ENCODE measurements at places on chromosomes 13 and 19.
A peak's percentile ranks its signal among the peaks of the same experiment; 100 is the strongest.

DNA sequence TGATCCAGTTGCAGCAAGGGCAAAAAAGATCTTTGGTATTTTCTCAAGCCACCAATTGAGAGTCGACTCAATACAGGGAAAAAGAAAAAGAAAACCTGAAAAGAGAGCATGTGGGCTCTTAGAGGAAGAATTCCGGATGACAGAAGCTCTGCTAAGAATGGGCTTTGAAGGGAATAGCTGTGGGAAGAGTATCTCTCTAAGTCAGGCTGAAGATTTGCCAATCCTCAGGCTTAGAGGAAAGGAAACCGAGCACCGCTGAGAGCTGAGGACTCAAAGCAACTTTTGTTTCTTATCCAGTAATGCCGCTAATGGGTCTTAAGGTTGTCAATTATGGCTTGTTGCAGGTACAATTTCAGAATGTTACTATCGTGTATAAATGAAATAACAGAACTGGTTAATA is 166.4 kb downstream of the EFNB2 start:
- DNase-seq, result no peak

- no peak for DNase-seq
These were observed 221.6 kb downstream of the NBEA start for GRCh38 chr13:35163674-35164073.

DNA sequence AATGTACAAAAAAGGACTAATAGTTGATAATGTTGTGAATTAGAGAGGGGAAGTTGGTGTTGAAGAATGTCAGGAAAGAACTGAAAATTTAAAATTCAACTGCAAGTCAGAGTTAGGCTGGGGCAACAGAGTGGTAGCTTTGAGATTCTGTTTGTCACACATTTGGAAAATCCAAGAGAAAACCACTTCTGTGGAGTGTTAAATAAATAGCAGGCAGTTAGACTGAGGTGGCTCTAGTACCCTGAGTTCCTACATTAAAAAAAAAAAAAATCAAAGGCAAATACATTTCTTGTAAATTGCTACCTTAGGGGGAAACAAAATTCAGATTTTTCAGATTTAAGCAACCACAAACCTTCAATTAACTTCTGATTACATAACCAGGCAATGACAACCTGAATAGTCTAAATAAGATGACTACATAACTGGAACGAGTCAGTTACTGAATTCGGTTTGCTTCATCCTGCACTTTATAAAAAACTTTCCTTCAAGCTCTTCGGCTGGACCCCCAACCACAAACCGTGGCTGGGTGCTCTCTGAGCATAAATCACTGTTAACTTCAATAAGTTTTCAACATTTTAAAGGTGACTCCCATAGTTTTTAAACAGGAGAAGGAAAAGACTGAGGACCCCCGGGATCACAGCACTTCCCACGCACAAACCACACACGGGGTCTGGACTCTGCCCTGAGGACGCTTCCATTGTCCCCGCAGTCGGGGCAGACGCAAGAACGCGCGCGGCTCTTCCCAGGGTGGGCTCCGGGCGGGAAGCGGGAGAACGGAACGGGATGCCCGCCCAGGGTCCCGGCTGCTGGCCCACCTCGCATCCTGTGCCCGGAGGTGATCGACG is 725 bp downstream of the ZNF682 start:
- DNase-seq, result no peak

GRCh38 chr19:13425151-13425550 is 81.1 kb downstream of the CACNA1A start:
- no peak for DNase-seq

DNA sequence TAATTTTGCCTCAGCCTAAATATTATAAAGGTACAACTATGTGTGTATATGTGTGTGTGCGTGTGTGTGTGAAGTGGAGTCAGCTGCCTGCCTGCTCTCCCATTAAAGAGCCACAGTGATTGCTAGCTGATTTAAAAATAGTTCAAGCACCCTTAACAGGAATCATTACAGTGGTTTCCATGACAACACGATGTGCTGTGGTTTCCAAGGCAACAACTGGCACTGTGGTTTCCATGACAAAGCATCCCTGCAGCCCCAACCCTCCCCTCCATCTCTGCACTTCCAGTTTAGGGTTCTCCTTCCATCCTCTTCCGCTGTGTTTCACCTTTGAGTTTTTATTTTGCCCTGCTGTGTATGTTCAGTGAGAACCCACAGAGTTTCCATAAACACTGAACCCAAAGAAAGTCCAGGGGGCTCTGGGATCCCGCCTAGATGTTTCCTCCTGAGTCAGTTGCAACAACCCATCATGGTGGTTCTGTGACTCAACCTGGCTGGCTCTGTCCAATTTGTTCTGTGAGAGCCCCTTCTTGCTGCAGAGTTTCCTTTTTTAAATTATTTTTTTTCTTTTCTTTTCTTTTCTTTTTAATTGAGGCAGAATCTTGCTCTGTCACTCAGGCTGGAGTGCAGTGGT is 7.1 kb upstream of the PNMA8A start:
- DNase-seq, result peak; percentile 67

DNA sequence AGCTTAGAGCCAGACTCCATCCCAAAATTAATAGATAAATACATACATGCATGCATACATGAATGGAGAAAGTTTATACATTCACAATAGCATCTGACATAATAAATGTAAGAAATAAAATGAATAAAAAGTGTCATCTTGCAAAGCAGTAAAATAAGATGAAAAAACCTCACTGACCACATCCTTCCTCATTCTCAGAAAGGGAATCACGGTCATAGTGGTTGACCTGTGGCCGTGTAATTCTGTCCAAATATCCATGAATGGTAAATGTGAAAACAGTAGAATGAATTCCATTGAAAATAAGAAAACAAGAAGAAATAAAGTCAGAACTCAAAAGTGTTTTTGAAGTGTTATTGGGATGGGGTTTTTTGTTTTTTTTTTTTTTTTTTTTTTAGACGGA is 9.8 kb upstream of the CDC42EP5 start:
- DNase-seq, result no peak

DNA sequence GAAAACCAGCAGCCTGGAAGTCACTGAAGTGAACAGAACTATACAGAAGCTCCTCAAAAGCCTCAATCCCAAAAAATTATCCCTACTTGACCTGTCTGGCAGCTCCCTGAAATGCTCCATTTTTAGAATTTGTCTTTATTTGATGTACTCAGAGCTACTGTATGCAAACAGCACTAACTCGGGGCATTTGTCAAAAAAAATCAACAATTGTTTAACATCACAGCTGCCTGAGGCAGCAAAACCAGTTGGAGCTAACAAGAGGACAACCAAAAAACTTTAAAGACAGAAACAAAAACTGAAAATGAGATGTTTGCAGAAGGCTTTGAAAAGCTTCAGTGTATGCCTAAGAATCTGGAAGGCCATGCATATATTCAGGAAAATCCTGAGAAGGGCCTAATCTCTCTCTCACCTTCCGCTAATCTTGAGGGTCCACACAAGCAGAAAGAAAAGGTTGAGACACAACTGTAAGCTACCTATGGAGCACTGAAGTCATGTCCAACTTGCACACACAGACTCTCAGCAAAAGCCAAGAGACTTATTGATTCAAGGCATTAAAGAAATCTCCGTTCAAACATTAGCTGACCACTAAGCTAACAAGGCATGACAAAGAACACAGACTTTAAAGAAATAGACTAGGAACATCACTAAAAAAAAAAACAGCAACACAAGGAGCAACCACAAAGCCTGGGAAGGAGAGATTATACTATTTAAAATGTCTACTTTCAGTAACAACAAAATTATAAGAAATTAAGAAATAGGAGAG is 16.1 kb downstream of the VWA8 start:
- no peak for DNase-seq

DNA sequence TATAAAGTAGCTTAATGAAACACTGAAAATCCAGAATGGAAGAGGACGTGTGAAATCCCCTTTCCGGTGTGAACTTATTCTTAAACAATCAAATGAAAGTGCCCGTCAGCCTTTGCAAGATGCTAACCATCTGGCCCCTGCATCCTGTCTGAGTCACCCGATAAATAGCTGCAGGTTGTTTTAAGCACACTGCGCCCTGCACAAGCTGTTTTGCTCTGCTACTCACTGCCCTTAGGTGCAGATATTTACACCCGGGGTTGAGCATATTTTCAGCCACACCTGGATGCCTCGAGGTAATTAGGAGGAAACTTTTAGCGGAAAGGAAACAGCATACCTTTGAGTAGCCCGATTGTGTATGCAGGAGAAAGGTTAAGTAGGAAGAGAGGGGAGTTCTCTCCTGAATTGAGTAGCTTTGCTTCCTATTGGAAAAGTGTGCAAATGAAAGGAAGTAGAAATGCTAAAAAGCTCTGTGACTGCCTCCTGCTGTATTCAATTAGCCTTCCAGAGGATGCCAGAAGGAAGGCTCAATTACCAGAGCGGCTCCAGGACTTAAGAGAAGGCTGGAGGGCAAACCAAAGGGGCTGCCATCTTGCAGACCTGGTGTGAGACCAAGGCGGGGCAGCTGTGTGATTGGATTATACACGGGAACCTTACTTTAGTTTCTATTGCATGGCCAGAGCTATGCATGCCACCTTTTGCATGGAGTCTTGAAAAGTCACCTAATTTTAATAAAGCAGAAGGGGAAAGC is 42.5 kb downstream of the IRS2 start:
- DNase-seq, result peak; percentile 34

DNA sequence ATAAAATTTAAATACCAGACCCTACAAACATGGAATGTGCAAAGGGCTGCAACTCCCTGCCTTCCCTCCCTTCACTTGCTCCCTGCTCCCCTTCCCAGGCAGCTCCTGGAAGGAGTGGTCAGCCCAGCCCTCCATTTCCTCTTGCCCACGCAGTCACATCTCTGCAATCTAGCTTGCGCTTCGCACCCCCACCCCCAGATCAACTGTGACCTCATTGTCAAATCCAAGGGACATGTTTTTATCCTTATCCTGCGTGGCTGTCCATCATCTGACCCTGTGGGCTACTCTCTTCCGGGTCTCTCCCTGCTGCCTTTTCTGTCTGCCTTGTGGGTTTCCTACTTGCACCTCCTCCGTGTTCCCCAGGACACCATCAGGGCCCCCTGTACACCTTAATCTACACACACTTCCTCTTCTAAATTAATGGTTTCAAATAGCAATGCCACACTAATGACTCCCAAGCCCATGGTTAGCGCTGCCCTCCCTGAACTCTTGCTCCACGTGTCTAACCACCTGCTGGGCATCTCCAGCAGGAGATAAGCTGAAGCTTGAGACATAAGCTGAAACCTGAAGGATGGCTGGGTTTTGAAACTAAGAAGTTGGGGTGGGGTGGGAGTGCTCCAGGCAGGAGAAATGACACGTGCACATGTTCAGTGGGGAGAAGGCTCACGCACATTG is 118.3 kb downstream of the USP12 start:
- no peak for DNase-seq

GRCh38 chr19:19997656-19998268 is 41.5 kb downstream of the ZNF682 start:
- DNase-seq, result no peak

- no peak for DNase-seq
These were observed 2.8 kb downstream of the TINCR start for GRCh38 chr19:5564930-5565329.

DNA sequence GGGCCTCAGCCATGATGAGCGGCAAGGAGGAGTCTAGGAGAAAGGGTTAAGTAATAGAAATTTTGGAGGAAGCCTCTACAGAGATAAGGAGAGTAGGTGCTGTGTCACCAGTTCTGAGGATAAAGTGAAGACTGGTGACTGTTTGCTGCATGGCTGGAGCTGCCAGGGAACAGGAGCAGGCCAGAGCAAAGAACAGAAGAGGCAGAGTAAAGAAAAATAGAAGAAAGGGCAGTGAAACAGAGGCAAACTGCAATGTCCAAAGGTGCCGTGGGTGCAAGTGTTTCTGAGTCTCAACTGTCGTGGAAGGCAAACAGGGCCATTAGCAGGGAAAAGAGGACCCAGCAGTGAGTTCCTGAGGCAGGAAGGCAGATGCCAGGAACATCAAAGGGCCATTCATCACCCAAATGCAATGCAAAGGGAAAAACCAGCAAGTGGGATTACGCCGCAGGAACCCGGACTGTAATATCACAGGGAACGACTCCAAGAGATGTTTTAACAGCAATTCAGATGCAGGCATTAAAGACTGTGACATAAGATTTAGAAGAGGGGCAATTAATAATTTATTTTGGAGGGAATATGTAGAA is 318.3 kb downstream of the FOXO1 start:
- no peak for DNase-seq

DNA sequence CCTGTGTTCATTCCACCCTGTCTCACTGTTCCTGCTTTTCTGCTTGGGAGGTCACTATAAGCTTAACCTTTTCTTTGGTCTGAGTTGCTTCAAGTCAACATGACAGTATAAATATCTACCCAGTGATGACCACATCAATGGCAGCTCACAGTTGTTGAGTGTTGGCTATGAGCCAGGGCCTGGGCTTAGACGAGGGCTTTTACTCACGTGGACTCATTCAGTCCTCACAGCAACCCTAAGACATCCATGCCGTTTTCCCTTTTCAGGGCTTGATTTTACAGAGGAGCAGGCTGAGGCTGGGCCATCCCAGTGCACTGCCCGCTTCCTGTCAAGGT is 10.2 kb upstream of the CCDC97 start:
- DNase-seq, result peak; percentile 43

DNA sequence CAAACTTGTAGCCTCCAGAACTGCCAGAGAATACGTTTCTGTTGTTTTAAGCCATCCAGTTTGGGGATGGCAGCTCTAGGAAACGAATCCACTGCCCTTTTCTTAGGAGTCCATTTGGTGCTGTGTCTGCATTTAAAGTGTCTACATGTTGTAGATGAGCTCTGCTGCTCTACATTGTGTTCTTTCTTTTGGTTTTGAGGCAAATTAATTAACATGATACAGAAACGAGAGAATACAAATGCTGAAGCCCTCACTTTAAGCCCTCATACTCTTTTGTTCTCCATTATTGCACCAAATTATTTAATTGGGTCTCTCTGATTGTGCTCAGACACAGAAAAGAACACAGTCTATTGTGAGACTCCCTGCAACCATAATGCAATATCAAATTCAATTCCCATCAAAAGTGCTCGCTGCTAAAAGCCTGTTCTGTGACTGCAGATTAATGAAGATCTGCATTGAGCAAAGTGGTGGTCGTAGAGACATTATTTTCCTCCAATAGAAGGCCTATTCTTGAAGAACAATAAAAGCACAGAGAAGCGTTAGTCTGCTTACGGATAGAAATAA is 166.3 kb upstream of the SOX21 start:
- no peak for DNase-seq

DNA sequence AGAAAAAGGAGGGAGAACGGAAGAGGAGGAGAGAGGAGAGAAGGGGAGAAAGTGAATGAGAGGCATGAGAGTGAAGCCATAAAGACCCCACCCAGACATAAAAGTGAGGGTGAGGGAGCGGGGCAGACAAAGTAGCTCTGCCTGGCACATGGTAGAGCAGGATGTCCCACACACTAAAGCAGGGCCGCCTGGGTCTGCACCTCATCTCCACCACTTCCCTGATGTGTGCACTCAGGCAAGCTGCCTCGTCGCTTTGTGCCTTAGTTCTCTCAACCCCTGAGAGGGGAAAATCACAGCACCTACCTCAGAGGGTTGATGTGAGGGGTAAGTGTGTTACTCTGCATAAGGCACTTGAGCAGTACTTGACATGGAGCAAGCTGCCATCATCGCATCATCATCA is 488.1 kb downstream of the COG6 start:
- no peak for DNase-seq

DNA sequence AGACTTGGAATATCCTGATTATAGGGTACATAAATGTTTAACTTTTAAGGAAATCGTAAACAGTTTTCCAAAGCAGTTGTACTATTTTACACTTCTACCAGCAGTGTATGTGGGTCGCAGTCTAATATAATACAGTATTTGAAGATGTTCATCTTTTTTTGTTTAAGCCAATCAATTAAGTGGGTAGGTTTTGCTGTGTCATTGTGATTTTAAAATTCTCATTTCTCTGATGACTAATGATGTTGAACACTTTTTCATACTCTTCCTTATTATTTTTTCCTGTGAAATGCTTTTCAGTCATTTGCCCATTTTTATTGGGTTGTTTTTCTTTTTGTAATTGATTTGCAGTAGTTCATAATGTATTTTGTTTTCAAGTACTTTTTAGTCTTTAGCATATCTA is 2689.7 kb downstream of the PCDH9 start:
- peak; percentile 45 for DNase-seq
